ENCODE measurements at places on chromosomes 1 and 21.

GRCh38 chr1:196030455-196030854 is 577.8 kb downstream of the KCNT2 start:
- DNase-seq, result no peak

GRCh38 chr1:3945222-3945621 is 45.1 kb upstream of the C1orf174 start:
- DNase-seq, result no peak

DNA sequence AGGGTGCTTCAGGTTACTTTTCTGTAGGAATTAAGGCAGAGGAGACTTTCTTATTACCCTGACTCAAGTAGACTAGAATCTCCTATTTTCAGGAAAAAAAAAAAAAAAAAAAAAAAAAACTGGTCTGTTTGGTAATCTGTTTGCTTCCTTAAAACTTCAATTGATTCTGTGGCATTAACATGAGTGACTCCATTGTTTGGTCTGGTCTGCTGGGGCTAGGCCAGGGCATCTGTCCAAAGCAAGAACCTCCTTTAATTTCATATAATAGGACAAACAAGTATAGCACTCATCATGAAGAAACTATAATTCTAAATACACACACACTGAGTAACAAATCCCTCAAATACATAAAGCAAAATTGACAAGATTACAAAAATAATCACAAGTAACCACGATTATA is 32.9 kb upstream of the LRRC7 start:
- DNase-seq, result no peak

DNA sequence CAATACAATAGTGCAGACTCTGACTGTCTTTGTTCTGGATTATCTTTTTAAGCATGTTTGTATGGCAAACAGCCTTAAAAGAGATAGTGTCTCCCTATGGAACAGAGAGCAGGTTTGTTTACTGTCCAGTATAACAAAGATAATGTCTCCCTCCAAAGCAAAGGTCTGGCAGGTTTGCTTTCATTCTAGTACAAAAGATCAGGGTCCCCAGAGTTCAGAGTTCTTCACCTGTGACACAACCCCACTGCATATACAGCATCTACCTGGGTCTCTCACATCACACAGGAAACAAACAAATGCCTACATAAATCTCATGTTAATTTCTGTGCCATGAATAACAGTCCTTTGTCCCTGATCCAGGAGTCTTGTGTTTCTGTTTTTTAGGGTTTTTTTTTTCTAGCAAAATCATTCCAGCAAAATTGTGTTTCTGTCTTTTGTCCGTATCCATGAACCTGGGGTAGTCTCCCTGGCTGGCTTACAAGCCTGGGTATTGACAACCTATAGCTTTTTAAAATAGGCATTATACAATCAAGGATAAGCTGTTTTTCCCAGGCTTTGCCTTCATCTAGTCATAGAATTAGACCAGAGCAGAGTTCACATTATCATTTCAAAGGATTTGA is 89.4 kb upstream of the PTBP2 start:
- DNase-seq, result no peak

Data from fibroblast of villous mesenchyme (primary cell).